Stimulated activated CD4-positive, alpha-beta T cell treated with anti-CD3 and anti-CD28 coated beads, Interleukin-15, amount 100 ng/mL, for 24 hours (primary cell): ENCODE measurements at places on chromosomes 2 and 18.

DNA sequence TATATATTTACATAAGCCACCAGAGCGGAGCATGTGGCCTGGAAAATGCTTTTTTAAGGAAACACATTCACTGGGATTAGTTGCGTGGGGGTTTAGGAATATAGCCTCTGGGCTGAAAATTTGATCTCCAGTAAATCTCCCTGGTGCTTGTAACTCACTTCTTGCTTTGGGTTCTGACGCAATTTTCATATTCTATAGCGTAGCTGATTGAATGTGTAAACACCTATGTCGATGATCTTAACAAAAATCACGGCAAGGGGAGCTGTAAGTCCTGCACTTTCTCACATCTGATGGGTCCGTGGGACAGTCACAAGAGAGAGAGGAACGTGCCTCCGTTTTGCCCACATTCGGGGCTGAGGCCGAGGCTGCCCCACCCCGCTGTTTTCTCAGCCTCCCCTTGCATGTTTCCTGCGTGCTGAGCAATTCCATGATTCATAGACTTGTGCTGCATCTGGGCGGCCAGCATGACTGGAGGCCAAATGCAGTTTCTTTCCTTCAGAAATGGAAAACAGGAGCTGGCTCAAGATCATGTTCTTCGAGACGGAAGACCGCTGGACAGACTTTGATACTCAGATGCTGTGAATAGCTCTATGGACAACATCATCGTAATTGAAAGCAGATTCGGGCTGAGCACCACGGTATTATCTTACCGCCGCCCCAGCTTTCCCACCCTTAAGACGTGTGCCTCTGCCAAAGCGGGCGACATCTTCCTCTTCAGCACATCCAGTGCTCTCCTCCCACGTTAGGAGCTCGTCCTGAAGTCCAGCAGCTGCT lies 109.2 kb downstream of the TMEM18 start:
- DNase-seq = no peak

DNA sequence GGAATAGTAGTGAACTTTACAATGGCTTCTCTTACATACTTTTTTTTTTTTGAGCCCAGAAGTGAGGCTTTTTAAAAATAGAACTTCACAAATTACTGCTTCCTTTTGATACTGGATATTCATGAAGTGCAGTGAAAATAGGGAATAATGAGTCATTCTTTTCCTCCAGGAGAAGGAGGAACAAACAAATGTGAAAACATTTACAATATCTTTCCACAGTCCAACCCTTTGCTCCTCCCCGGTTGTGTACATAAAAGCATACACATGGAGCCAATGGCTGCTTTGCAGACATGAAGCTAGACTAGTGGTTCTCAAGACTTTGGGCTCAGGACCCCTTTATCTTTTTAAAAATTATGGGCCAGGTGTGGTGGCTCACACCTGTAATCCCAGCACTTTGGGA lies 266.9 kb downstream of the GBX2 start:
- DNase-seq = no peak

DNA sequence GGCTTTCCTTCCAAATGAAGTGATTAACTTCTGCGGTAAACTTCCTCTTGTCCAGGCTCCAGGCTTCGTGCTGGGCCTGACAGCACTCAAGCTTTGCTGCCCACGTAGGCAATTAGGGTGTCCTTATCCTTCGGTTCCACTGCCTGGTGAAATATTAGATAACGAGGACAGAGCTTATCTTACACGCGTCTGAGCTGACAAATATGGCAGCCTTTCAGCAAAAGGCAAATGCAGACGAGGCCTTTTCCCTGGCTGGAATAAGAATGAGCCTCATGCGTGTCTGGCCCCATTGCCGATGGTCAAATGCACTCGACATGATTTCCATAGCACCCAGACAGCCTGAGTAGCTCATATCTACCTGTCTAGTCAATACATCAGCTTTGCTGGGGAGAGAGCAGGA lies 141.5 kb downstream of the FAM210A start:
- no peak for DNase-seq

DNA sequence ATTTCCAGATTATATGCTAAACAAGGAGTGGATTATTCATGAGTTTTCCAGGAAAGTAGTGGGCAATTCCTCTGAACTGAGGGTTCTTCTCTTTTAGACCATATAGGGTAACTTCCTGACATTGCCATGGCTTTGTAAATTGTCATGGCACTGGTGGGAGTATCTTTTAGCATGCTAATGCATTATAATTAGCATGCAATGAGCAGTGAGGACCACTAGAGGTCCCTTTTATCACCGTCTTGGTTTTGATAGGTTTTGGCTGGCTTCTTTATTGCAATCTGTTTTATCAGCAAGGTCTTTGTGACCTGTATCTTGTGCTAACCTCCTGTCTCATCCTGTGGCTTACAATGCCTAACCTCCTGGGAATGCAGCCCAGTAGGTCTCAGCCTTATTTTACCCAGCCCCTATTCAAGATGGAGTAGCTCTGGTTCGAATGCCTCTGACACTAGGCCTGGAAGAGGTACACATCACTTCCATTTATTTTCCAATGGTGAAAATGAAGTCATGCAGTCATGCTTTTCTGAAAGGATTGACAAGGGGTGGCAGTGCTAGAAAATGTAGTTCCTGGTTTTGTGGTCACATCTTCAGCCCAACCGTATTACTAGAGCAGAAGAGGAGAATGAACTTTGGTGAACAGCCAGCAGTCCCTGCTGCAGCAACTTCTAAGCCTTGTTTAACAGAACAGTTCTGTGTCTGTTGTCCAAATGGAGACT lies 26.6 kb upstream of the ITGA4 start:
- no peak for DNase-seq

- DNase-seq = no peak
These were observed 27.7 kb upstream of the TRAPPC8 start for GRCh38 chr18:31970617-31971016.

DNA sequence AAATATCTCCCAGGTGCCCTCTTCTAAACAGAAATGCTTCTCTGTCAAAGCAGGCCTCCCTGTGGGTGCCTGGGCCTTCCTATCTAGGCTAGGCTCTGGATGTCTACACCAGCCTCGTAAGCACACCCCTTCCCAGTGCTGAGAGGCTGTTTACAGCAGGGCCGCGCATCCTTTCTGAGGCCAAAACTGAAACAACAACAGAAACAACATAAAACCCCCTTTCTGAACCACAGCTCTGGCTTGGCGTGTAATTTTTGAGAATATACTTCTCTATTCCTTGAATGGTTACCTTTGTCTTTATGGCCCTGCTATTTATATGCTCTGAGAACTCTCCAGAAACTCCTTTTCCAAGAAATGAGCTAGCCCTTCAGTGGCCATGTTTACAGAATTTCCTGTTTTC lies 118.4 kb downstream of the BCL2L11 start:
- DNase-seq = no peak

DNA sequence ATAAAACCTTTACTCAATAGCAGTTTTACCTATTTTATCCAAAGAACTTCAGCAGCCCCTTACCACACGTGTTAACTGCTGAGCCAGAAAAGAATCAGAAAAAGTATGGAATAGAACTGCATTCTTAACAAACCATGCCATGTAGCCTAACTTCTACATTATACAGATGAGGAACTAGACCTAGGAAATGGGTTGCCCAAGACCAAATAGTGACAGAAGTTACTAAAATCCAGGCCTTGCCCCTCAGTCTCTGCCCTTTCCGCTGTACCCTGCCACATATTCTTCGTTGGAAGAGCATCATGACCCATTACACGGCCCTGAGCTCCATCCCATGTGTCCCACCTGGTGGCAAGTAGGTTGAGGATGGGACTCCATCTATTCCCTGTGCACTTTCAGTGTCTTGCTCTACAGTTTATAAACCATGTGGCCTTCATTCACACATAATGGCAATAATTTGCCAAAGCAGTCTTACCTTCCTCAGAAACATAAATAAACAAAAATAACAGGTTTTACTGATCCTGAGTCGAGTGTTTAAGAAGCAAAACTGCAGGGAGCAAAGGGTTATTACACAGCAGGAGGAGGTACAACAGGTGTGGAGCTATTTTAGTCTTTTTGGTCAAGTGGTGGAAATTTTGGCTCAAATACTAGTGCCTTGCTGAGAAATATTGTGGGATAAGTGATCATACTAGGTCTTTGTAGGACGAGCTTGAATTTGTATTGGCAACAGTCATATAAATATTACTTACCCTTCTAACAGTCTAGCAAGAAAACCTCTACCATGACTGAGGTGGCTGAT lies 46.5 kb downstream of the HNRNPLL start:
- no peak for DNase-seq

GRCh38 chr18:38250971-38251370 lies 685.4 kb upstream of the CELF4 start:
- no peak for DNase-seq

DNA sequence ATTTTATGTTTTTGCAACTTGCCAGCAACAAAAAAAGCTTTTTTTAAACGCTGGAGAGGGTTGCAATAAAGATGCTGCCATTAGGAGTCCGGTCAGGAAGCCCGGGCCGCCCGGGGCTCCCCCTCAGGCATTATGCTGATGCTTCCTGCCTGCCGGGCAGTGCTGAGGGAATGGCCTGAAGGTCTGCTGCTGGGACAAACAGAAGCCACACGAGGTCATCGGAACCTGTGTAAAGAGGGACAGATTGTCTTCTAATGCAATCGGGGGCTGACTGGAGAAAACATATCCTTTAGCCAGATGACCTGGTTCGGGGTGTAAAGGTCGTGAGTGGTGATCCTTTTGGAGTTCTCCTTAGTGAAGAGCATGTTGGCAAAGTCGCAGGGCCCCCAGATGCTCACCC lies 2.3 kb downstream of the IMPA2 start:
- DNase-seq = no peak

GRCh38 chr2:229815342-229815741 lies 101.0 kb upstream of the DNER start:
- DNase-seq = no peak

DNA sequence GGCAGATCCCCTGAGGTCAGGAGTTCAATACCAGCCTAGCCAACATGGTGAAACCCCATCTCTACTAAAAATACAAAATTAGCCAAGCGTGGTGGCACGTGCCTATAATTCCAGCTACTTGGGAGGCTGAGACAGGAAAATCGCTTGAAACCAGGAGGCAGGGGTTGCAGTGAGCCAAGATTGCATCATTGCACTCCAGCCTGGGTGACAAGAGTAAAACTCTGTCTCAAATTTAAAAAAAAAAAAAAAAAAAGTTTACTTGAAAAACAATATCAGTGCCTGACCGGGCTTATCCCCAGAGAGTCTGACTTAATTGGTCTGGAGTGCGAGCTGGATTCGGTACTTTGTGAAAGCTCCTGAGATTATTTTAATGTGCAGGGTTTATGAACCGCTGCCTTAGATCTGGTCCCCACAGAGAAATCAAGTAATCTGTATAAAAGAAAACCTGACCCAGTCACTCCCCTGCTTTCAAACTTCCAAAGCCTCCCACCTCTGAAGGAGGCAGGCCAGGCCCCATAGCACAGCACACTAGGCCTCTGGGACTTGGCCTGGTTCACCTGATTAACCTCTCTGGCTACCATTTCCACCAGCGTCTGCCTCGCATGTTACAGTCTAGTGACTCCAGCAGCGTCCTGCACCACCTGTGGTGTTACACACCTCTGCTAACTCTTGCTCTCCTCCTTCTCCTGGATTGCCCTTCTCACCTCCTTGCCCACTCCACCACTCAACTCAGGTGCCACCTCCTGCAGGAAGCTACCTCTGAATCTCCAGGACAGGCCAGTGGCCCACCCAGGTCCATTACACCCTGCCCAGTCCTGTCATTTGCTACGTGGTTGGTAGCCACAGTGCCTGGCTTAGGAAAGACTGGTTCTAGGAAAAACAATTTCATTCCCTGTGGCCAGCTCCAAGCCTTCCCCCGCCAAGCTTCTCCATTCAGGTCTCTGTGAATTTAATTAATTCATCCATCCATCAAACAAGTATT lies 114.3 kb upstream of the PPP1CB start:
- DNase-seq = no peak

DNA sequence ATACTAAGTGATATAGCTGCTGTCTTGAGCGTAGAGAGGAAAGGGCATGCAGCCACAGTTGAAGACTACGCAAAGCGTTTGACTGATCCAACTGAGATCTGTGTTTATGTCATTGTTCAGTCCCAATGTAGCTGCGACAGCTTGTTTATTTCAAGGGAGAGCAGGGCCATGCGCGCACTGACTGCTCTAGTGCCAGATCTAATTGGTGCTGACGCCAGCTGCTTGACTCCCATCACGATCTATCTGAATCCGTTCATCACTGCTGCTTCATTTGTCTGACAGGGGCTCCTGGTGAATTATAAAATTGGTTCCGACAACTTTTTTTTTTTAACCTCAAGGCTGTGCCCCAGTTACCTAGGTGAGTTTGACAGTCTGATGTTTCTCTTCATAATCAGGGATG lies 75.7 kb downstream of the CHST9 start:
- no peak for DNase-seq

- no peak for DNase-seq
These were observed 1632.5 kb downstream of the LRP1B start for GRCh38 chr2:140498360-140498759.

GRCh38 chr18:25704494-25704893 lies 352.5 kb upstream of the ZNF521 start:
- DNase-seq = no peak

DNA sequence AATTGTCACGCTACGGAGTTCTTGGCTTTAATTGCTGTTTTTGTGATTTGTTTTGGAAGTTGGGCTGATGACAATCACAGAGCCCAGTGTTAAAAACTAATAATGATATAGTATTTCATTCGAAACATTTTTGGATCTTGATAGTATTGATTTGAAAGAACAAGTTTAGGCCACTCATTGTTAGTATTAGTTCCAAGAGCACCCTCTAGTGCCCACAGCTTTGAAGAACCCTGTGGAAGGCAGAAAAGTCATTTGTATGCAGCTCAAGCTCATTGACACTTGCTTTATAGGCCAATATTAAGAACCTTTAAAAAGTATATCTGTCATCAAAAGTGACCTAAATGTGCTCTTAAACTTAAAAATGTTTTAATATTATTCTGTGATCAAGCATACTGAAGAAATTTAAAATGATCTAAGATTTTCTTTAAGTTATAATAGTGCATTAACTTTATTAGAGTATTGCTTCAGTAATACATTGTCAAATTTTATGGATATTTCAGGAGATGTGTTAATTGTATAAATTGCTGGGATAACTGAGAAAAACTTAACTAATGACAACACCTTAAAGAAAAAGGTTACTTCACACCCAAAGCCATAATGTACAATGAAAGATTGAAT lies 191.0 kb downstream of the GRB14 start:
- peak; percentile 2 for DNase-seq

DNA sequence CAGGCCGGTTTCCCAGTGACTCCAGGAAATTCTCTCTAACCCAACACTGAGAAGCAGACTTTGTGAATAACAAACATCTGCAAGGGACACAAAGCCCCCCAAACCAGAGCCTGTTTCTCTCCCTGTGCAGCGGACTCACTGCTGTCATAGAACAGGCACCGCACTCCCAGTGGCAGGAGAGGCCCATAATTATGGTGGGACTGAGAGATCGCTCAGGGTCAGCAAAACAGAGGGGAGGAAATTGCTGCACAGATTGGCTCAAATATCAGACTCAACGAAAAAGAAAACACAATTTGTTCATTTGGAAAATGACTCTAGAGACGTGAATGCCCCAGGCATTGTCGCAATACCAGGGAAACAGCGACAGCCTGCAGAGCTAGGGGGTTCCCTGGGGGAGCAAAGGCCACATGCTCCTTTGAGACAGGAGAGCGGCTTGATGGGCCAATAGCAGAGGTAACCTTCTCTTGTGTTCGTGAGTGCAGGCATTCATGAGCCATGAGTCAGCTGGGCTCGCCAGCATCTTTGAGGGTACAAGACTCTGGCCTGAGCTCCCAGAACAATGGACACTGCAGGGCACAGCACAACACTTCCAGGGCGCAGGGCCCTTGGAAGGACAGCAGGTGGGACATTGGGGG lies 143.3 kb upstream of the KLHL29 start:
- no peak for DNase-seq
